ENCODE measurements at places on chromosomes 7 and 10. TPM values are rescaled to one million over a fixed set of nuclear protein-coding genes. Genes with fewer than 3 reads are reported as not detected.

GRCh38 chr10:114492351-114493037 is 88.2 kb upstream of the AFAP1L2 start:
- H3K36me3 ChIP-seq = peaks cover 14% of the 10 kb centered on the region
- peaks cover 3% of the 10 kb centered on the region for H3K27me3 ChIP-seq
- no peak for DNase-seq
- H3K4me3 ChIP-seq = no peak overlapping the region
- peak overlapping the region; percentile 86 for H3K27ac ChIP-seq
- H3K4me1 ChIP-seq = peaks cover 54% of the 10 kb centered on the region

GRCh38 chr10:85925201-85925750 is 441.3 kb downstream of the GRID1 start:
- H3K36me3 ChIP-seq = no peaks in the 10 kb centered on the region
- H3K27ac ChIP-seq = no peak overlapping the region
- H3K4me3 ChIP-seq = no peak overlapping the region
- H3K4me1 ChIP-seq = peaks cover 8% of the 10 kb centered on the region
- H3K27me3 ChIP-seq = peaks cover 2% of the 10 kb centered on the region
- no peak for DNase-seq

- DNase-seq = no peak
- peaks cover 5% of the 10 kb centered on the region for H3K27me3 ChIP-seq
- no peak overlapping the region for H3K27ac ChIP-seq
- no peaks in the 10 kb centered on the region for H3K36me3 ChIP-seq
- H3K4me1 ChIP-seq = no peaks in the 10 kb centered on the region
- no peak overlapping the region for H3K4me3 ChIP-seq
Measured at GRCh38 chr7:47576866-47577306, 5.0 kb downstream of the TNS3 start.

DNA sequence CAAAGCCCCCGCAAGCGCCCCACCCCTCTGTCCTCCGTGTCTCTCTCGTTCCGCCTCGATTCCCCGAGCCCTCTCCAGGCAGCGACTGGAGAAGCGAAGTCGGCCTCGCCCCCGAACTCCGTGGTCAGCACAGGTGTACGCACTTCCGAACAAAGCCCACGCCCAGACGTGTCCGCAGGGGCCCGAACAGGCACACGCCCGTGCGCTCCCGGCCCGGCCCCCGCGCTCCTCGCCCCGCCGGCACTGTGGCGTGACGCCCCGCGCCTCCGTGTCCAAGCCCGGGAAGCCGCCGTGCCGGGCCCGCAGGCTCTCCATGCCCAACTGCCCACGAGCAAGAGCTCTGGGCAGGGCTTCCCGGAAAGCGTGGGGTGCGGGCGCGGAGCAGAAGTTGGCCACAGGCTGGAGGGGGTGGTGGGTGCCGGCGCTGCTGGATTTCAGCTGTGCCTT is 662 bp downstream of the NRCAM start:
- peaks cover 12% of the 10 kb centered on the region for H3K36me3 ChIP-seq
- H3K4me3 ChIP-seq = no peak overlapping the region
- no peak overlapping the region for H3K27ac ChIP-seq
- DNase-seq = no peak

DNA sequence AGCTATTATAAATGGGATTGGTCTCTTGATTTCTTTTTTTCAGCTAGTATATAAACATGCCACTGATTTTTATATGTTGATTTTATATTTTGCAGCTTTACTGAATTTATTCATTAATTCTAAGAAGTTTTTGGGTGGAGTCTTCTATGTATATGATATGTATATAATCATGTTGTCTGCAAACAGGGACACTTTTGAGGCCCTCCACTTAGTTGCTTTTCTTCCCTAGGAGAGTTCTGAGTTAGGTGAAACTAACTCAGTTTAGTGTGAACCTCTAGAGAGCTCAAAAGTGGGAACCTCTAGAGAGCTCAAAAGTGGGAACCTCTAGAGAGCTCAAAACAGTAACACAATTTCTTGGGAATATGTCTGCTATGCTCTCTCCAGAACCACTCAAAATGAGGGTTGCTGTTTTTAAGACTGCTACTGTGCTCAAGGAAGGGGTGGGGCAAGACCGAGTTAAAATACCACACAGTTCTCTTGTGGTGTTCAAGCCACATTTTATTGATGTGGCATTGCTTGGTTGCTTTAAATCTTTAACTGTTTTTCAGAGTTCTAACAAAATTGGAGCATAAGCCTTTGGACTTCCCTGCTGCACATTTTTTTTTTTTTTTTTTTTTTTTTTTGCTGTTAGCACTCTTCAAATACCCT is 13.2 kb downstream of the CCDC7 start:
- H3K27me3 ChIP-seq = no peaks in the 10 kb centered on the region
- peaks cover 22% of the 10 kb centered on the region for H3K36me3 ChIP-seq
- peaks cover 16% of the 10 kb centered on the region for H3K4me1 ChIP-seq

DNA sequence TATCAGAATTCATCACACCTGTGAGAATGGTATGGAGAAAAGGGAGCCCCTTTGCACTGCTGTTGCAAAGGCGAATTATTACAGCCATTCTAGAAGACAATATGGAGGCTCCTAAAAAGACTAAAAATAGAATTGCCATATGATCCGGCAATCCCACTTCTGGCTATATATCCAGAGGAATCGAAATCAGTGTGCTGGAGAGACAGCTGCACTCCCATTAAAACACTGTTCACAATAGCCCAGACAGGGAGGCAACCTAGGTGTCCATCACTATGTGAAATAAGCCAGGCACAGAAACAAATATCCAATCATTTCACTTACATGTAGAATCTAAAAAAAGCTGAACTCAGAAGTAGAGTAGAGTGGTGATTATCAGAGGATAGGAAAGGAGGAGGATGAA is 26.0 kb upstream of the GJD4 start:
- H3K4me3 ChIP-seq = no peak overlapping the region
- H3K27ac ChIP-seq = no peak overlapping the region
- H3K27me3 ChIP-seq = no peaks in the 10 kb centered on the region
- no peaks in the 10 kb centered on the region for H3K4me1 ChIP-seq
- DNase-seq = no peak
- H3K36me3 ChIP-seq = peaks cover 9% of the 10 kb centered on the region

The GPNMB gene
- polyA plus RNA-seq = not detected

The AGBL3 gene
- 1.2 TPM for polyA plus RNA-seq

The SORCS1 gene
- not detected for polyA plus RNA-seq

The CACNA2D1 gene
- not detected for polyA plus RNA-seq

The PHKG1 gene
- polyA plus RNA-seq = 0.10 TPM

The ATG9B gene
- polyA plus RNA-seq = not detected

The MKX gene
- polyA plus RNA-seq = not detected

The CASP7 gene
- 27.1 TPM for polyA plus RNA-seq

The SLC18A3 gene
- not detected for polyA plus RNA-seq
